Fibroblast of gingiva (primary cell): ENCODE measurements at places on chromosomes 6 and 20.
A peak's percentile ranks its signal among the peaks of the same experiment; 100 is the strongest.

DNA sequence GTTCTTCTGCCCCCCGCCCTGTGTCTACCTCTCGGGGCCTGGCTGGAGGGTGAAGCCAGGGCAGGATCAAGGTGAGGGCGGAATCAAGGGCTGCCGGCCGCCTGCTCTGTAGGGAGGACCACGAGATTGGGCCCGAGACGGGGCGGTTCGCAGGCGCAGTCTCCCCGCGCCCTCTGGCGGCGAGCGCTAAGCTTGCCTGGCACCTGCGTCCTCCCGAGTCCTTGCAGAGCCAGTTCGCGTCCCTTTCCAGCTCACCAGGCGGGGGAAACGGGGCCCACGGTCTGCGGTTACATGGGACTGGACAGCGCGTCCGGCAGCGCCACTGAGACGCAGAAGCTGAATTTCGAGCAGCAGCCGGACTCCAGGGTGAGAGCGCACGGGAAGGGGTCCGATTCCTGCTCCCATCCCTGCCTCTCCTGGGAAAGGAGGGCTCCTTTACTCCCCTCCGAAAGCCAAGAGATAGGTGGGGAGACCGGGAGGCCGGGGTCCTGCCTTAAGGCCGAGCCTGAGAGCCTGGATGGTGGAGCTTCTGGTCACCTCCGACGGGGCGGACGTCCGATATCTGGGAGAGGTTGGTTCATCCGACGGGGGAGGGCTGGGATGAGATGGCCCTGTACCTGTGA, 3.6 kb upstream of the MATN4 start:
- peak; percentile 24 for DNase-seq

GRCh38 chr6:107862383-107862782, 38.3 kb upstream of the SCML4 start:
- DNase-seq: no peak

DNA sequence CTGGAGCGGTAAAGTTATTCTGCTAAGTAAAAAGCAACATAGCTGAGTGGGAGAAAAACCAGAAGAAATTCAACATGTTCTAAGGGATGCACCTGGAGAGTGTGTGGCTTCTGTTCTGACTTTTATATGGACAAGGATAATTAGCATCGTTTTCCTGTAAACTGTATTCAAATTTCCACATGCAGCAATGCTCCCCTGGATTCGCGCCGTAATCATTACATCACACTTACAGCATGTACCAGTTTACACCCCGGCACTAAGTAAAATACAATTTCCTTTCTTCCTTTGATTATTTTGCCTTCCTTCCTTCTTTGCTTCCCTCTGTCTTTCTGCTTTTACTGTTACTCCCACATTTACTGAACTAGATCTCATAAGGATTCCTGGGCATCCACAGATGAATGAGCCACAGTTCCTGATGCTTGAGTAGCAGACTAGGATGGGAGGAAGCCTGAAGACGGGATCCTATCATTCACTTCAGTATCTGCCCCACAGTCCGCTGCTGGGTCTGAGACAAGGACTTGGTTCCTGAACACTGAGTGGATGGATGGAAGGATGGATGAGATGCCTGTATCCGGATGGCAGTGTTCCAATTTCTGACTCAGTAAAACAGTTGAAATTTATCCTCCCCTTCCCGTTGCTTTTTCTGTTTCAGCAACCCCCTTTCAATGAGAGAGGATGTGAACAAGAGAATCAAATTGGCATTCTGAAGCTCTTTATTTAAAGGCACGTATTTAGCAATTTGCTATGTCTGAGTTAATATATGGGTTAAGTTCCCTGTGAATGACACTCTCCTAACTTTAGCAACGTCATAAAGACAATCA, 174.6 kb downstream of the GJA10 start:
- no peak for DNase-seq

DNA sequence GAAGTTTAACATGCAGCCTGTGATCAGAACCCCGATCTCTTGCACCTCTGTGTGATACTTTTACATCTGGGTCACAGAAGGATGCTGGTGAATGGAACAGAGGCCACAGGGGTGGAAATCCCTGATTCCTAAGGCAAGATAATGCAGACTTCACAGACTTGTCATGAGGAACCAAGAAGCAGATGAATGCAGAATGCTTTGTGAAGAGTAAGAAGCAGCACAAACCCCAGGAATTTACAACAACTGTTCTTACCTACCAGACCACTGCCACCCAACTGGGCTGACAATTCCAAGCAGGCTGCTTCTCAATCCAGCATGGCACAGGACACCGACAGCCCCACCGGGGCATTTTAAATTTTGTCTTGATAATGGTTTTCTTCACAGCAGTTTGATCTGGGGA, 113.2 kb upstream of the CD93 start:
- DNase-seq: no peak

- DNase-seq: peak; percentile 87
Measured at GRCh38 chr20:44491635-44492395, 16.1 kb downstream of the TTPAL start.

GRCh38 chr6:147724454-147724853, 216.0 kb downstream of the SAMD5 start:
- DNase-seq: no peak

DNA sequence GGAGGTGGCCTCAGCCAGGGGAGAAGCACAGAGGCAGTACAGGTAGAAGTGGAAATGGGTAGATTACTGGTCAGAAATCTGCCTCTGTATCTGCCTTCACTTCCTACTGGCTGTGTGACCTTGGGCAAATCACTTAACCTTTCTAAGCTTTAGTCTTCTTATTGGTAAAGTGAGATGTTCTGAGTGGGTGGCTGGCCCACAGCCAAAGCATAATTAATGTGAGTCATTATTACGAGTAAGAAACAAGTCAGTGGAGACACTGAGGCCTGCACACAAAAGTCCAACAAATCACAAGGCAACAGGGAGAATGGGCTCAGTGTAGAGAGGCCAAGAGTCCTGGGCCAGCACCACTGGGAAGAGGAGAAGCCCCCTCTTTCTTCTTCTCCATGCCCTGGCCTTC, 39.1 kb downstream of the NRN1 start:
- DNase-seq: no peak

DNA sequence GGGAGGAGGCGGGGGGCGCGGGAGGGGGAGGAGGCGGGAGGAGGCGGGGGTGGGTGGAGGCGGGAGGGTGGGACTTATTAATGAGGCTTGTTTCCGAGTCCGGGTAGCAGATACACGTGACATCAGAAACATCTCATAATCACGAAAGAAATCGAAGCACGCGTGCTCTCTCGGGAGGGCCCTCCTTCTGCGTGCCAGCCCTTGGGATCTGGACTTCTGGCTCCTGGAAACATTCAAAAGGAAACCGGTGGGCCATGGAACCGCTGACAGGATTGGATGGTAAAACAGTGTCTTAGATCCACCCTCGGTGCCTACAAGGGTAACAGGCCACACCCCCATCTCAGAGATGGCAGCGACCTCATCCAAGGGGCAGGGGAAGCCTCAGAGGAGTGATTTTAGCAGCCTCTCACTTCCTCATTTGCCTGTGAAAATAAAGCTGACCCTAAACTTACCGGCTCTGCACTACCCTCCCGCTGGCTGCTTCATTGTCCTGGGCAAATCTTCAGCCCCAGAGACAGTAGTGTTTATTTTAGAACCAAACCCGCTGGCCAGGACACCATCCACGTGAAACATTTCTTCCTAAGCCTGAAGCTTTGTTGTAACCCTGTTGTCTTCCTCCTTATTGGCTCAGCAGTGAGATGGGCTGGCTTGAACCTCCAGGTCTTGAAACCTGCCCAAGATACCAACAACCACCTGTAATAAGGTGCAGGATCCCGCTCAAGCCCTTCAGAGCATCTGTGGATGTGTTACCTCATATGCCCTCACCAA, 97.5 kb downstream of the PSMG4 start:
- DNase-seq: peak; percentile 79

- peak; percentile 64 for DNase-seq
Measured at GRCh38 chr6:17984812-17985670, 2.4 kb downstream of the KIF13A start.

- DNase-seq: no peak
Measured at GRCh38 chr6:73123632-73124329, 101.5 kb downstream of the KHDC1L start.
